GM12865 (cell line): ENCODE measurements at places on chromosomes 7 and 10.

DNA sequence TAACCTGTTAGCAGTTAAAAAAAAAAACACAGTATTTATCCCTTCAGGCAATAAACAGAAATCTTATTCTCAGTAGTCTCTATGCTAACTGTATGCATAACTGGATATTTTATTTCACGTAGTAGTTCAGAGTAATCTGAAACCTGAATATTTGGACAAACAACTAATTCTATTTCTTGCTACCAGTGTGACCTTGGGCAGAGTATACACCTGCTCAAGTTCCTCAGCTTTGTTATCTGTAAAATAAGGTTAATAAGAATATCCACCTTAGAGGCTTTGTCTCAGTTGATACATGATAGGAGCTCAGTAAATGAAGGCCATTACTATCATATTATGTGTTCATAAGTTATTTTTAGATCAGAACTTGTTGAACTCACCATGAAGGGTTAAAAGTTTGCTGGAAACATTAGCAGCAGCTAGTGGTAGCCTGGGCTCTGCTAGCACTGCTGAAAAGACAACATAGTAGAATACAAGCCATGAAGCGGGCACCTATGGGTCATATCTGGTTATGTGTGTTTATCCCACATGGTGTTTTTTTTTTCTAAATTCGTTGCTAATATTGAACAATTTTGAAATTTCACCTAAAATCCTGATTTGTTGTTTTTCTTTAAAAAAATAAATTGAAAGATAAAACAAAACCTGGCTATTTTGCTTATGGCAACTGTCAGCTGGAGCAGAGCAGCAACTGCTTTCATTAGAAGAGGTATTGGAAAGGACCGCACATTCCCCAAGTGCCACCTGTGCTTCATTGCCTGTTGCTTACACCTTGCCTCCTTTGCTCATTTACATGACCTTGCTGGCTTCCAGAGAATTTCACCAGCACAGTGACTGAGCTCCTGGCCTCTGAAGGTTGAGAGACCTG, 303.0 kb downstream of the PRKG1 start:
- DNase-seq = no peak

DNA sequence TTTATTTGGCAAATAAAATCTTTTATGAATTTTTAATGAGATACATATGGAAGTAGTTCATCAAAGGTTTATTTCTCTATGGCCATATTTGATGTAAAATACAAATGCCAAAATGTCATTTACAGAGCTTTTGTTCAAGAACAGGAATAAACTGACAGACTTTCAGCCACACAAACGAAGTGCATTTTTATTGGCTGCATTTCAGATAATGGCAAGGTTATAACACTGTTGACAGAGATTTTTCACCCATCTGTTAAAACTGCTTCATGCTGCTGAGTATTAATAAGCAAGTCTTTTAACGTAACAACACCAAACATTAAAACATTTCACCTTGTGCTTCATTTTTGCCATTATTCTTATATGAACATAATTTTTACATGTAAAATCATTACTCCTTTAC, 254.4 kb downstream of the ANKRD7 start:
- no peak for DNase-seq

GRCh38 chr7:139562961-139563565, 39.6 kb downstream of the CLEC2L start:
- DNase-seq = no peak

GRCh38 chr7:30977896-30978564, 14.3 kb downstream of the GHRHR start:
- peak; percentile 44 for DNase-seq

GRCh38 chr10:13375791-13376190, 27.7 kb upstream of the SEPHS1 start:
- no peak for DNase-seq
